ENCODE measurements at places on chromosomes 3 and 15.

GRCh38 chr3:183937601-183938286 is 53.1 kb upstream of the PARL start:
- H3K27me3 ChIP-seq, result no peaks in the 10 kb centered on the region
- H3K36me3 ChIP-seq, result peaks cover 22% of the 10 kb centered on the region
- no peak overlapping the region for H3K27ac ChIP-seq
- H3K4me1 ChIP-seq, result no peaks in the 10 kb centered on the region
- DNase-seq, result no peak

- no peaks in the 10 kb centered on the region for H3K4me1 ChIP-seq
- no peaks in the 10 kb centered on the region for H3K27me3 ChIP-seq
- H3K36me3 ChIP-seq, result peaks cover 50% of the 10 kb centered on the region
- no peak overlapping the region for H3K4me3 ChIP-seq
These were observed 90.6 kb upstream of the FLNB start for GRCh38 chr3:57917601-57918000.

DNA sequence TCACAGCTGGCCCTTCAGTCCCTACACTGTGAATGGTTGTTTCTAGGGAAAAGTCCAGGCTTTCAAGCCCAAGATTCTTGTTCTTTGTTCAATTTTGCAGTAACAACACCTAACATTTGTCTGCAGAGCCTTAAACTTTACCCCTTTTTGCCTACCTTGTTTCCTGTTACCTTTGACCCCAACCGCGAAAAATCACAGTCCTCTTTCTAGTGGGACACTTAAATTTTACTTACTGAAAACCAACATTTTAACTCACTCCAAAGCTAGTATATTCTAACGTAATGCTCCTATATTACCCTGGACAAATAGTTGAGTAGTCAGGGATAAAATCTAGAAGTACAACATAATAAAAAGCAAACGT is 649 bp upstream of the PIK3CB start:
- no peak for DNase-seq
- H3K27ac ChIP-seq, result peak overlapping the region; percentile 98
- H3K4me1 ChIP-seq, result peaks cover 18% of the 10 kb centered on the region
- no peaks in the 10 kb centered on the region for H3K27me3 ChIP-seq
- H3K4me3 ChIP-seq, result peak overlapping the region; percentile 93

- H3K4me1 ChIP-seq, result no peaks in the 10 kb centered on the region
- no peak overlapping the region for H3K27ac ChIP-seq
- no peak for DNase-seq
- H3K4me3 ChIP-seq, result no peak overlapping the region
These were observed 6.1 kb upstream of the LDHAL6B start for GRCh38 chr15:59200560-59200959.

DNA sequence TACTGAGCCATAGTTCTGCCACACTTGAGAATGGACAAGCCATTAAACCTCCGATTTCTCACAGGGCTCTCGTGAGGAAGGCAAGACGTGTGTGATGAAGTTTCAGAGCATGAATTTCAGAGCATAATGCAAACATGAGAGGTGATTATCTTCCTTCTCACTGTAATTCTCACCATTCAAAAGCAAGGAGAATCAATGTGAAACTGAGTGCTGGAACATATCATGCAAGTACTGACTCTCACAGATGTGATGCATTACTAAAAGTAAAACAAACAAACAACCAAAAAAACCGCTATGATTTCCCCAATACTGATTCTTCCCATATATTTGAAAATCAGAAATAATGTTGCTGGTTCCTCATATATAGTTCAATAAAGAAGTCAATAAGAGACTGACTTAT is 23.7 kb downstream of the P3H2 start:
- peaks cover 12% of the 10 kb centered on the region for H3K27me3 ChIP-seq
- no peaks in the 10 kb centered on the region for H3K4me1 ChIP-seq
- H3K27ac ChIP-seq, result no peak overlapping the region
- DNase-seq, result no peak
- no peak overlapping the region for H3K4me3 ChIP-seq
- no peaks in the 10 kb centered on the region for H3K36me3 ChIP-seq

DNA sequence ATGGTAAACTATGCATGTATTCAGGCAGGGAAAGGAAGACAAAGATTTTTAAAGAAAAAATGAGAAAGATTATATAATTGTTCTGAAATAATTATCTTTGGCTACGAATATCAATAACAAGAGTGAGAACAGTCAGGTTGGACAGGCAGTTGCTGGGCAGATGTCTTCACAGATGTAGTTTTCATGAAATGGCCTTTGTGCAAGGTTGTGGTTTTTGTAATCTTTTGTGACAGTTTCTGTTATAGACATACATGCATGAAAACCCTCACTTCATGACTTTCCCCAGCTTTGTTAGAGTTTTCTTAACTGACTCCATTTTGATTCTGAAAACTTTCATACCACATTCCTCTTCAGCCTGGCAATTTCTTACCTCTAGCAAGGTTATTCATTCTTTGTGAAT is 34.9 kb upstream of the SLC25A36 start:
- peaks cover 49% of the 10 kb centered on the region for H3K27me3 ChIP-seq
- no peaks in the 10 kb centered on the region for H3K36me3 ChIP-seq
- no peaks in the 10 kb centered on the region for H3K4me1 ChIP-seq
- H3K4me3 ChIP-seq, result no peak overlapping the region
- H3K27ac ChIP-seq, result no peak overlapping the region
- no peak for DNase-seq

DNA sequence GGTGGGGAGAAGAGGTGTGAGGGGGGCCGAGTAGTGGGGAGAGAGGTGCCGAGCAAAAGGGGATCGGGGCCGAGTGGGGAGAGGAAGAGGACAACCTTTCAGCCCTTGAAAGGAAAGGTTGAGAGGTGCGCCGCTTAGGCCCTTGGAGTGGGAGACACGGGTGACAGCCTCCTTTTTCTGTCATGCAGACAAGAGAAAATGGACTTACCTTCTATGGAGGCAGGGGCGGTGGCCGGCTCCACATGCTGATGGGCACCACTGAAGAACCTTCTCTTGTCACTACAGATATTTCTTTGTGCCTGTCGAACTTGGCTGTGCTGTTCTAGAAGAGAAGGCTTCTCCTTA is 421 bp downstream of the KLHL18 start:
- peaks cover 39% of the 10 kb centered on the region for H3K36me3 ChIP-seq
- peaks cover 45% of the 10 kb centered on the region for H3K4me1 ChIP-seq

- no peaks in the 10 kb centered on the region for H3K36me3 ChIP-seq
These were observed 94.5 kb downstream of the CFAP20DC start for GRCh38 chr3:58955308-58955707.

- H3K27ac ChIP-seq, result no peak overlapping the region
- H3K36me3 ChIP-seq, result peaks cover 71% of the 10 kb centered on the region
- no peak for DNase-seq
These were observed 23.1 kb upstream of the P4HTM start for GRCh38 chr3:48966876-48967361.

GRCh38 chr15:57411945-57412768 is 35.9 kb downstream of the CGNL1 start:
- peaks cover 2% of the 10 kb centered on the region for H3K36me3 ChIP-seq
- DNase-seq, result no peak
- H3K4me3 ChIP-seq, result no peak overlapping the region
- H3K4me1 ChIP-seq, result no peaks in the 10 kb centered on the region
- H3K27me3 ChIP-seq, result peaks cover 26% of the 10 kb centered on the region

GRCh38 chr3:16286161-16286560 is 21.1 kb downstream of the OXNAD1 start:
- DNase-seq, result peak; percentile 72
- H3K4me3 ChIP-seq, result peak overlapping the region; percentile 90

- H3K4me1 ChIP-seq, result peaks cover 6% of the 10 kb centered on the region
- H3K36me3 ChIP-seq, result no peaks in the 10 kb centered on the region
- H3K4me3 ChIP-seq, result no peak overlapping the region
- peaks cover 49% of the 10 kb centered on the region for H3K27me3 ChIP-seq
- DNase-seq, result no peak
- no peak overlapping the region for H3K27ac ChIP-seq
These were observed 1.9 kb downstream of the ADAMTS9 start for GRCh38 chr3:64685800-64686445.

- H3K4me1 ChIP-seq, result no peaks in the 10 kb centered on the region
- H3K4me3 ChIP-seq, result no peak overlapping the region
- H3K36me3 ChIP-seq, result no peaks in the 10 kb centered on the region
- no peak overlapping the region for H3K27ac ChIP-seq
- no peak for DNase-seq
These were observed 1045.0 kb downstream of the FHIT start for GRCh38 chr3:60206206-60206605.

- no peak overlapping the region for H3K27ac ChIP-seq
- H3K4me1 ChIP-seq, result no peaks in the 10 kb centered on the region
- peaks cover 36% of the 10 kb centered on the region for H3K27me3 ChIP-seq
- no peaks in the 10 kb centered on the region for H3K36me3 ChIP-seq
These were observed 57.9 kb upstream of the ST3GAL6 start for GRCh38 chr3:98705212-98705611.

DNA sequence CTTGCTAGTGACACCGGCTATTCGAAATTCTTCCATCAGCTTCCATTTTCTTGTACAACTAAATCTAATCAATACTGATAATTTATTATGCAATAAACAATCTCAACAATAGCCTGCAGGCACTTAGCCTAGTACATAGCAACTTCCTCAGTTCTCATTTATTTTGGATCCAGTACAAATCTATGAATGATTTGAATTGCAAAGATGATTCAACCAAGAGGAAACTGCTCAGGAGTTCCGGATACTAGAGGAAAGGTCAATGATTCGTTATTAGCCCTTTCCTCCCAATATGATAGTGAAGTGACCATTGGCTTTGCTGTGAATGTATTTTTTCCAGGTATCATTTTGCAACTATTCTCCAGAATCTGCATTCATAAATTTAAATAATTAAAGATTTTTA is 827.0 kb downstream of the CADM2 start:
- no peak overlapping the region for H3K27ac ChIP-seq
- no peaks in the 10 kb centered on the region for H3K36me3 ChIP-seq
- DNase-seq, result no peak

- peaks cover 21% of the 10 kb centered on the region for H3K4me1 ChIP-seq
- peak; percentile 41 for DNase-seq
- peak overlapping the region; percentile 62 for H3K4me3 ChIP-seq
- H3K27me3 ChIP-seq, result no peaks in the 10 kb centered on the region
- peak overlapping the region; percentile 85 for H3K27ac ChIP-seq
- H3K36me3 ChIP-seq, result peaks cover 2% of the 10 kb centered on the region
These were observed 37.9 kb downstream of the RPL39L start for GRCh38 chr3:187101184-187102072.

- no peaks in the 10 kb centered on the region for H3K4me1 ChIP-seq
- H3K27ac ChIP-seq, result no peak overlapping the region
- no peaks in the 10 kb centered on the region for H3K36me3 ChIP-seq
- no peak for DNase-seq
These were observed 141.7 kb upstream of the GPR149 start for GRCh38 chr3:154571553-154572226.

GRCh38 chr3:81580355-81580754 is 181.1 kb downstream of the GBE1 start:
- no peak overlapping the region for H3K27ac ChIP-seq
- H3K27me3 ChIP-seq, result no peaks in the 10 kb centered on the region
- DNase-seq, result no peak

DNA sequence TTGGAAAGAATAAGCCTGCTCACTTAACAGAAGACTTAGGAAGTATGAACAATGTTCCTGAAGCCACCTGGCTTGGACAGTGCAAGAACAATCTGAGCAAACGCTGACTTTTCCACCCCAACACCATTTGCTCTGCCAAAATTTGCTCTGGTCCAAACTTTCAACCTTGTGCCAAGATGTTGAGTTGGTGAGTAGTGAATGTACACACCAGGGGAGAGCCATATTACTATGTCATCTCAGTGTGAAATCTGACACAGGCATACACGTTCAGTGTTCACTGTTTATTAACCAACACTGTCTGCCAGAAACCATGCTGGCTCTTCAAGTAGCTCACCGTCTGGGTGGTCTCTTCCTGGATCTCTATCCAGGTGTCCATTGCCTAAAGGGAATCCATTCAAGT is 152.9 kb upstream of the LPP start:
- no peaks in the 10 kb centered on the region for H3K27me3 ChIP-seq
- peaks cover 55% of the 10 kb centered on the region for H3K4me1 ChIP-seq
- peak overlapping the region; percentile 100 for H3K27ac ChIP-seq
- H3K36me3 ChIP-seq, result peaks cover 5% of the 10 kb centered on the region
- peak overlapping the region; percentile 77 for H3K4me3 ChIP-seq
- no peak for DNase-seq

DNA sequence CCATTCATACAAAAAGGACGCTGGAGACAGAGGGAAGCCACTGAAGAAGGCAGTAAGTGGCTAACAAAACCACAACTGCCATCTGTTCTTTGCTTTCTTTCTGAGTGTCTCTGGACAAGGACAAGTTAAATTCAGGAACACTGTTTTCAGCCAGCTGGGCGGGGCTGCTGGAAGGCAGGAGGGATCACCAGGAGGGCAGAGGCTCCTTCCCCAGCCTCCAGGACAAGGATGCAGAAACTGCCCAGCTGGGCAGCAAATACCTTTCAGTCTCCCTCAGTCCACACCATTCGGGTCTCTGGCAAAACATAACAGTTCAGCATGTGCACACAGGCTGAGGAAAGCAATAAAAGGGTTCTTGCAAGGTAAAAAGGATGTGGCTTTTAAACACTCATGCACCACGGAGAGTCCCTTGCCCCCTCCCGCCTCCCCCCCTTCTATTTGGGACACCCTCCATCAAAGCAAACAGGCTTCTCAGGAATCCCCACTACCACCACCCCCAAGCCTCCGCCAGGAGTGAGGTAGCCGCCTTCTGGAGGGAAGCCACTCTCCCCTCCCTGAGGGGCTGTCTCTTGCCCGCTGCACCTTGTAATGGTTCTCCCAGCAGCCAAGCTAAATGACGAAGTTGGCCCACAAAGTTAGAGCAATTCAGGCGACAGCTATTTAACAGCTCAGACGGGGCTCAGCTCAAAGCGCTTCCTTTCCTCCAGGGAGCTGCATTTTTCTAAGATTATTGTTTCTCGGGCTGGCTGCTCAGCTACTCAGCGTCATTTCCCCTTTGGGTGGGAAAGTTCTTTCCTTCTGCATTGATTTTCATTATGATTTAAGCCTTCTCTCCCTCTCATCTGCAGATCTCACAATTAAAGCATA is 3.8 kb downstream of the HEG1 start:
- no peaks in the 10 kb centered on the region for H3K27me3 ChIP-seq
- H3K27ac ChIP-seq, result peak overlapping the region; percentile 80
- H3K36me3 ChIP-seq, result peaks cover 16% of the 10 kb centered on the region
- peaks cover 71% of the 10 kb centered on the region for H3K4me1 ChIP-seq
- peak; percentile 42 for DNase-seq

DNA sequence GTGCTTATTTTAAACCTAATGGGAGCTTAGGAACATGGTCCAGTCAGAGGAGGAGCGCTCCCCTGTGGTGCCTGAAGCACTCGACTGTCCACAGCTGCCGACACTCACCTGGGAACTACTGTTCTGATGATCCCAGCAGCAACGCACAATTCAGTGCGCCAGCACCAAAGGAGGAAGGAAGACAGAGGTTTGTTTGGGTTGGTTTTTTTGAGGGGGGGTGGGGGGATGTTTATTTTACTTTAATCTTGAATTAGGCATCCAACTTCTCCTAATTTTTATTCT is 48.8 kb upstream of the VGLL4 start:
- no peak overlapping the region for H3K4me3 ChIP-seq
- no peaks in the 10 kb centered on the region for H3K4me1 ChIP-seq
- no peak overlapping the region for H3K27ac ChIP-seq

- DNase-seq, result no peak
- no peaks in the 10 kb centered on the region for H3K27me3 ChIP-seq
- H3K27ac ChIP-seq, result no peak overlapping the region
- H3K4me1 ChIP-seq, result peaks cover 6% of the 10 kb centered on the region
- peaks cover 2% of the 10 kb centered on the region for H3K36me3 ChIP-seq
These were observed 108.2 kb upstream of the MBNL1 start for GRCh38 chr3:152160350-152161011.

All from central memory CD8-positive, alpha-beta T cell (primary cell).